Thoracic aorta (tissue), 2 donors: ENCODE measurements at places on chromosomes 16 and 17. TPM values are rescaled to one million over a fixed set of nuclear protein-coding genes. Genes with fewer than 3 reads are reported as not detected.

Gene COX6A2
- not detected for total RNA-seq

Gene CIAO3
- 30.3 TPM for total RNA-seq

Gene IL21R
- 0.14 TPM for total RNA-seq

Gene LGALS9B
- not detected for total RNA-seq

Gene KRTAP2-2
- total RNA-seq: not detected

Gene RBFOX1
- not detected for total RNA-seq

- DNase-seq: no peak
- no peak overlapping the region for H3K27ac ChIP-seq
- H3K36me3 ChIP-seq: no peaks in the 10 kb centered on the region
- peaks cover 17% of the 10 kb centered on the region for H3K27me3 ChIP-seq
- H3K4me3 ChIP-seq: peak overlapping the region; percentile 66
Measured at GRCh38 chr17:48647103-48647962, 21.2 kb upstream of the HOXB9 start.

DNA sequence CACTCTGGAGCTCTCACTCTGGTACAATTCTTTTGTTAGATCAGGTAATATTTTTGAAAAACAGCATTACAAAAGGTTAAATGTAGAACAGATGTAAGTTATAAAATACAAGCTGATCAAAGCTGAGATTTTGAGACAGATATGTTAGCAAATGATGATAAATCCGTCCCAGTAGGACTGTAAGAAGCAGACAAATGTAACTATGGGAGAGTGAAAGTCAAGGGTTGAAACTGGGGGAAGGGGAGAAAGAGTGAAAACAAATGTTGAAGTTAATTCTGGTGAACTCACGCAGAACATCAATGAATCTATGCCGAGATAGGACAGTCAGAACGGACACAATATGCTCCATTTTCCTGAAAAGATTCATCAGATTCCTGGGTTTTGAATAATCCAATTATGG, 298.9 kb upstream of the IRX5 start:
- peaks cover 3% of the 10 kb centered on the region for H3K4me1 ChIP-seq
- no peak overlapping the region for H3K27ac ChIP-seq
- no peak overlapping the region for H3K4me3 ChIP-seq
- H3K27me3 ChIP-seq: no peaks in the 10 kb centered on the region
- no peaks in the 10 kb centered on the region for H3K36me3 ChIP-seq

GRCh38 chr17:17951524-17951923, 20.7 kb downstream of the TOM1L2 start:
- no peak overlapping the region for H3K27ac ChIP-seq
- no peaks in the 10 kb centered on the region for H3K36me3 ChIP-seq
- no peaks in the 10 kb centered on the region for H3K27me3 ChIP-seq
- peaks cover 25% of the 10 kb centered on the region for H3K4me1 ChIP-seq
- no peak overlapping the region for H3K4me3 ChIP-seq

DNA sequence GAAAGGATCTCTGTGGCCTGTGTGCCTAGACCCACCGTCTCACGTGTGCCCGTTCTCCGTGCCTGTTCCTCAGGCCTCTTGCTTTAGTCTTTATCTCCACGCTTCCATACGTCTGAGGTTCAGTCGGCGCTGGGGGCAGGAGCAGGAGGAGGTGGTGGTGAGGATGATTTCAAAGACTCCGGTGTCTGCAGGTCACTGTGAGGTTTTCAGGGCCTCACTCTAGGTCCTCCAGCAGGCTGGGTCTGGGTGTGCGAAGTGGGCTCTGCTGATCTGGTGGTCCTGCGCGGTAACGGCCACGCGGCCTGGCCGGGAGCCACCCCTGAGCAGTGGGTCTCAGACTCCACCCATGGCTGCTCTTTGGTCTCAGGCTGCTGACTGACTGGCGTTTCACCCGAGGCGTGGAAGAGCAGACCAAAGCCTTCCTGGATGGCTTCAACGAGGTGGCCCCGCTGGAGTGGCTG, 14.4 kb upstream of the CLEC18A start:
- H3K4me1 ChIP-seq: peaks cover 20% of the 10 kb centered on the region
- DNase-seq: no peak
- H3K4me3 ChIP-seq: no peak overlapping the region
- peaks cover 74% of the 10 kb centered on the region for H3K36me3 ChIP-seq
- peak overlapping the region; percentile 96 for H3K27ac ChIP-seq

GRCh38 chr17:64531955-64532371, 25.2 kb downstream of the CEP95 start:
- peaks cover 58% of the 10 kb centered on the region for H3K36me3 ChIP-seq
- H3K27ac ChIP-seq: peak overlapping the region; percentile 11
- no peaks in the 10 kb centered on the region for H3K27me3 ChIP-seq
- DNase-seq: no peak
- H3K4me1 ChIP-seq: no peaks in the 10 kb centered on the region

DNA sequence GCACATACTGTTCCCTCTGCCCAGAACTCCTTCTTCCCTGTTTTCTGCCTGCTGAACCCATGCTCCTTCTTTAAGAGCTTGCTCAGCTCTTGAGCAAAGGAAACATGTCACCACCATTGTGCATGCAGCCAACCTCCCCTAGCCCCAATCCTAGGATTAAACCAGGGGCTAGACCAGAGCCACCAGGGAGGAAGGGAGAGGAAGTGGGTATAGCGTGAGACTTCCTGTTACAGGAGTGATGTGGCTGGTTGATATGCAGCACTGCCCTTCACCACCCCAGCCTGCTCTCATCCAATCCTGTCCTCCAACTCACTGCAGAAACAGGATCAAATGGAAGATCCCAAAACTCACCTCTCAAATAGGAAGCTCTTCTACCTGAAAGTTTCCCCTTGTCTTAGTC, 67.1 kb upstream of the CDH5 start:
- no peaks in the 10 kb centered on the region for H3K36me3 ChIP-seq
- no peaks in the 10 kb centered on the region for H3K4me1 ChIP-seq
- no peak overlapping the region for H3K27ac ChIP-seq
- H3K4me3 ChIP-seq: no peak overlapping the region

DNA sequence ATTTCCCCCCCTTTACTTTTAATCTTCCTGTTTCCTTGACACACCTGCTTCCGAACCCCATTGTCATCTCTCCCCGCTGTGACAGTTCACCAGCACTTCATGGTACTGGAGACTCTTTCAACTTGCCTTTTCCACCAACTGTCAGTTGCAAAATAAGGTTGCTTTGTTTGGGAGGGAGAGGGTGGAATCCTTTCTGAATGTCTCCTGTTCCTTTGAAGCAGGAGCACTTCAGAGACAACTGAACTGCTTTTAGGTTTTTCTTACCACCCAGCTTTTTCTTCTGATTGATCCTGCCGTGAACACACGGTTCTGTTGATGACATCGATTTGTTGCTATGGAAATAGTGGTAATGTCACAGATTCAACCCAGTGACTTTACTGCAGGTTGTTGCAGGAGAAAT, 42.0 kb downstream of the RPA1 start:
- DNase-seq: no peak
- H3K4me1 ChIP-seq: no peaks in the 10 kb centered on the region
- no peak overlapping the region for H3K4me3 ChIP-seq
- peaks cover 12% of the 10 kb centered on the region for H3K36me3 ChIP-seq
- H3K27ac ChIP-seq: no peak overlapping the region
- no peaks in the 10 kb centered on the region for H3K27me3 ChIP-seq

DNA sequence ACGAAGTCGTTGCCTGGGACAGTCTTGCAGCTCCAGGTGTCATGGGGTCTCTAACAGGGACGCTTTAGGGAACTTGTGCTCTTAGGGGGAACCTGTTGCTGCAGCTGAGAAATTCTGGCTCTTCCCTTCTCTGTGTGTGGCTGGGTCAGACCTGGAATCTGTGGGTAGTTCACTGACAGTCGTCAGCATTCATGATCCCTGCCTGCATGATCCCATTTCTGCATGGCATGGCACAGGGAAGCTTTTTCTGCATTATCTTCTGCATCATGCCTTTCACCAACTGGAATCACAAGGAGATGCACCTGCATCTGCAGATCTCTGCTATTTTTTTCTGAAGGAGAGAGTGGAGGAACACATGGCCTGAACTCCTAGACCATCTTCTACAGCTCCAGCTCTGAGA, 85.6 kb downstream of the SOX9 start:
- no peak overlapping the region for H3K27ac ChIP-seq
- no peaks in the 10 kb centered on the region for H3K27me3 ChIP-seq

GRCh38 chr17:7042501-7043181, 1.3 kb downstream of the SLC16A11 start:
- peak overlapping the region; percentile 64 for H3K4me3 ChIP-seq
- peaks cover 15% of the 10 kb centered on the region for H3K27me3 ChIP-seq
- no peaks in the 10 kb centered on the region for H3K36me3 ChIP-seq
- peak overlapping the region; percentile 23 for H3K27ac ChIP-seq
- DNase-seq: no peak
- H3K4me1 ChIP-seq: peaks cover 38% of the 10 kb centered on the region

DNA sequence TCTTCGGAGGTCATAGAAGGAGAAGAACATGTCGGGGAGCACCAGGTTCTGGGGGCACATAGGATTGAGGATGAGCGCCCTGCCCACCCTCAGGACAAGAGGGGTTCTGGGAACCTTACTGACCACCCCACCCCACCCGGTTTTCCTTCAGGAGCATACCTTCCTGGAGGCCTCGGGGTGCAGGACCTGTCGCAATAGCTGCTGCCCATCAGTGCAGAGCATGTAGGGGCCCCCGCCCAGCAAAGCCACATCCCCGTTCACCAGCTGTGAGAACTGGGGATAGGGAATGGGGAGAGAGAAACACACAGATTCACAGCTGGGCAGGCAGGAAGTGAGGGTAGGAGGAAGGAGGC, 2.1 kb downstream of the ESRP2 start:
- peaks cover 23% of the 10 kb centered on the region for H3K4me1 ChIP-seq
- no peak overlapping the region for H3K27ac ChIP-seq
- DNase-seq: no peak
- no peaks in the 10 kb centered on the region for H3K27me3 ChIP-seq
- no peak overlapping the region for H3K4me3 ChIP-seq

GRCh38 chr17:52148969-52149351, 9.6 kb downstream of the CA10 start:
- H3K4me3 ChIP-seq: no peak overlapping the region
- no peaks in the 10 kb centered on the region for H3K36me3 ChIP-seq
- no peak overlapping the region for H3K27ac ChIP-seq
- H3K27me3 ChIP-seq: no peaks in the 10 kb centered on the region

DNA sequence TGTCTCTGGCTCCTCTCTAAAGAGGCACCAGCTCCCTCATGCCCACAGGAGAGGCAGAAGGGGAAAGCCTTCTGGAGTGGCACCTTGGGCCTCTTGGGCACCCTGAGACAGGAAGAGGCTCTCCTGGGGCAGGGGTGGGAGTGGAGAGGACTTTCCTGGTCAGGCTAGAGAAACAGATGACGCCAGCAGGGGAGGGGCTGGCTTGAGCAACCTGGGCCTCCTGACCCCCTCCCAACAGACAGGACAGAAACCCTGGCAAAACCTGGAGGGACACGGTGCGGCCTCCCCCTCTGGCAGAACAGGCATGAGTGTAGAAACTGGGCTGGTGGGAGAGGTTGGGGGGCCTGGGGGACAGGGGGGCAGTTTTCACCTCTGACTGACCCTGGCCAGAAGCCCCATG, 6.1 kb downstream of the SMIM5 start:
- no peaks in the 10 kb centered on the region for H3K36me3 ChIP-seq
- no peak overlapping the region for H3K4me3 ChIP-seq
- H3K4me1 ChIP-seq: peaks cover under 1% of the 10 kb centered on the region
- no peaks in the 10 kb centered on the region for H3K27me3 ChIP-seq

DNA sequence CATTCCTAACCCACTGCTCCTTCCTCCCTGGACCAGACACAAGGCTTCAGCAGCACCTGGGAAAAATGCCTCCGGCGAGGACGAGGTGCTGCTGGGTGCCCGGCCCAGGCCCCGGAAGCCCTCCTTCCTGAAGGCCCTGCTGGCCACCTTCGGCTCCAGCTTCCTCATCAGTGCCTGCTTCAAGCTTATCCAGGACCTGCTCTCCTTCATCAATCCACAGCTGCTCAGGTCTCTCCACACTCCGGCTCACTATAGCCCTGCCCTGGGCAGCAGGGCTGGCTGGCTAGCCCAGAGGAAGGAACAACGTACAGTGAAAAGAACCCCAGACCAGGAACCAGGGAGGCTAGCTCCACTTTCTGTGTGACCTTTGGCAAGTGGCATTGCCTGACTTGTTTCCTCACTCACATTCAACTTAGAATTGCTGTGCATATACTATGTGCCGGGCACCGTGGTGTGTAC, 26.2 kb downstream of the ABCC3 start:
- DNase-seq: no peak
- H3K36me3 ChIP-seq: no peaks in the 10 kb centered on the region
- no peak overlapping the region for H3K4me3 ChIP-seq
- no peaks in the 10 kb centered on the region for H3K27me3 ChIP-seq
- H3K4me1 ChIP-seq: peaks cover 45% of the 10 kb centered on the region
- H3K27ac ChIP-seq: peak overlapping the region; percentile 67

DNA sequence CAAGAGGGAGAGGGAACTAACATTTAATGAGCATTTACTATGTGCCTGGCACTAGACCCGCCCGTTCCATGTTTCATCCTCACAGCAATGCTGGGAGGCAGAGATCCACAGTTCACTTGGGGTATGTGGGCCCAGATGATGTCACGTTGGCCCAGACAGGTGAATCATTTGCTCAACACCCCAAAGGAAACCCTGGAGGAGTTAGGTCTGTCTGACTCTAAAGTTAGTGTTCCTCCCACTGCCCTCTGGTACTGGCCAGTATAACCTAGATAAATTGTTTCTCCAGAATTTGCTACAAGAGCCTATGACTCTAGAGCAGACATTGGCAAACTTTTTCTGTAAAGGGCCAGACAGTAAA, 164.6 kb downstream of the VPS53 start:
- peaks cover 12% of the 10 kb centered on the region for H3K36me3 ChIP-seq
- H3K27me3 ChIP-seq: no peaks in the 10 kb centered on the region
- no peak for DNase-seq
- peaks cover 27% of the 10 kb centered on the region for H3K4me1 ChIP-seq
- H3K4me3 ChIP-seq: no peak overlapping the region
- H3K27ac ChIP-seq: peak overlapping the region; percentile 40

GRCh38 chr17:79814974-79815835, 18.3 kb upstream of the CBX8 start:
- peaks cover 37% of the 10 kb centered on the region for H3K4me1 ChIP-seq
- DNase-seq: no peak
- H3K27me3 ChIP-seq: peaks cover 27% of the 10 kb centered on the region

DNA sequence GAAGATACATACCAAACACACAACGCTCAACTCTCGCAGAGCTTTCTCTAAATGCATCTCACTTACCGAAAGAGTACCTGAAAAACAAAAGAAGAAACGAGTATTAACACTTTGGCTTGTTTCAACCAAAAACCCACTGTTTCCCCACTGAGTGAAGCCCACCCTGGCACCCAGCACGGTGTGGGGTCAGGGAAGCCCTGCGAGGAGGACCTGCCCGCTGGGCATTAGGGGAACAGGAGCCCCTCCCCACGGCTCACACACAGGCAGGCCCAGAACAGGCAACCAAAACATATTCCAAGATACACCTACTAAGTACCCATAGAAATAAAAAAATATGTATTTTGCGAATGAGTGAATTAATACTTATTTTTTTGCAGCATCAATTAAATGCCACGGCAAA, 36.6 kb downstream of the LMF1 start:
- no peak overlapping the region for H3K4me3 ChIP-seq
- no peaks in the 10 kb centered on the region for H3K27me3 ChIP-seq
- H3K27ac ChIP-seq: no peak overlapping the region
- no peaks in the 10 kb centered on the region for H3K4me1 ChIP-seq
- H3K36me3 ChIP-seq: peaks cover 12% of the 10 kb centered on the region
- DNase-seq: no peak
